ENCODE measurements at places on chromosomes 6 and 20.
A peak's percentile ranks its signal among the peaks of the same experiment; 100 is the strongest.

DNA sequence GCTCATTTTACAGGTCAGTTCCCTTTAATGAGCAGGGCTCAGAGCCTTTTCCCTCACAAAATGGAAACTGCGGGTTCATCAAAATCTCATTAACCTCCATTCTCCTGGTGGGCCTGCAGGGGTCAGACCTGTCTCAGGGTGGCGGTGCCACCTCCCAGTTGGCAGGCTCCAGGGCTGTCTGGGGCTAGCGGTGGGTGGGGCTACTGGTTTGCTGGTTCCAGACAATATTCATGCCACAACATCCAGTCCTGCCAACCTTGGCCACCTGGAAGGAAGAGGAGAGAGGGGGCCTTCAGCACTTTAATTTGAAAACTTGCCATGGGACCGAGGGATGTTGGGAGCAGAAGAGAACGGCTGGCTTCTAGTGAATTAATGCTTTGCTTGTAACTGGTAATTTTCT is 41.9 kb upstream of the CTNNBL1 start:
- DNase-seq: no peak

DNA sequence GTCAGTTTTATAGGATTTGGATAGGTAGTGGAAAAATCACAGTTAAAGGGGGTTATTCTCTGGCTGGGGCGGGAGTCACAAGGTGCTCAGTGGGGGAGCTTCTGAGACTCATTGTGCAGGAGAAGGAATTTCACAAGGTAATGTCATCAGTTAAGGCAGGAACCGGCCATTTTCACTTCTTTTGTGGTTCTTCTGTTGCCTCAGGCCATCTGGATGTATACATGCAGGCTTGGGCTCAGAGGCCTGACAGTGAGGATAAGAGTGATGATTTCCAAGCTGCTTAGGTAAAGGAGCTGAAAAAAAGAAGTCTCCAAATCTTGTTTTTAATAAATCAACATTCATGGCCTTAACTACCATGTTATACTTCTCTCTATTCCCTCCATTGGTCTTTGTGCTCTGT is 622.9 kb upstream of the ID4 start:
- no peak for DNase-seq

DNA sequence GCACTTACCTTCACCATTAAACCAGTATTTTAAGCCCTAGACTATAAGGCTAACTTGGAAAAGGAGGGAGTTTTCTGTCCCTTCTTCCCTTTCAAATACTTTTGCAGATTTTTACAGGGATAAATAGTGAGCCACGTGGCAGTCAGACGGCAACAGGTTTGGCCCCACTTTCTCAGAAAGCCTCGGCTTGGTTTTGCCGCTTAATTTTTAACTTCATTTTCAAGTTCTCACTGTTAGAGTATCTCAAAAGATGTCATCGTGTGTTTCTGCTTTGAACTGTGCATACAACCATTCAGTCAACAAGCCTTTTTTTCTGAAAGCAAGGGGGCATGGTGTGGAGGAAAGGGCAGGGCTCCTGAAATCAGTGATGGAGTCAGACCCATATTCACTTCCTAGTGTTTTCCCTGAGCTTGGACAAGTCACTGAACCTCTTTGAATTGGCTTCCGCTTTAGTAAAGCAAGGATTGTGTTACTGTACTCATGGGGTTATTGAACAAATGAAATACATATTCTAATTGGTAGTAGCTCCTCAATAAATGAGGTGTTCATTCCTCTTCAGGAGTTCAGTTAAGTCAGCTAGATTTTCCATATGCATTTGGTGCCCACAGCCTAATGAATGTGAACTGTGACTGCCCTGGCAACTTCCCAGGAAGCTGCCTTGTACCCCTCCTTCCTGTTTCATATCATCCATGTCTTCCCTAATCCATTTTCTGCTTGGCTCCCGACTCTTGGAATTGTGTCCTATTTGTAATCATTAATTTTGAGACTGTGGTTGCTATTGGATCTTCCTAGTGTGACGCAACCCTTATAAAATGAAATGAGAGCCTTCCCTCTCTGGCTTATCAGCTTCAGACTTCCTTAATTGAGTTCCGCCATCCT is at the start of gene SLC17A2:
Gene SLC17A2 (minus strand): TSS at position 160 of the 879 bp plus-strand sequence. CDS start 4,895 bp downstream, outside the sequence.
- DNase-seq: no peak

- no peak for DNase-seq
Observed at GRCh38 chr20:51014797-51015722, 7.8 kb downstream of the KCNG1 start.

DNA sequence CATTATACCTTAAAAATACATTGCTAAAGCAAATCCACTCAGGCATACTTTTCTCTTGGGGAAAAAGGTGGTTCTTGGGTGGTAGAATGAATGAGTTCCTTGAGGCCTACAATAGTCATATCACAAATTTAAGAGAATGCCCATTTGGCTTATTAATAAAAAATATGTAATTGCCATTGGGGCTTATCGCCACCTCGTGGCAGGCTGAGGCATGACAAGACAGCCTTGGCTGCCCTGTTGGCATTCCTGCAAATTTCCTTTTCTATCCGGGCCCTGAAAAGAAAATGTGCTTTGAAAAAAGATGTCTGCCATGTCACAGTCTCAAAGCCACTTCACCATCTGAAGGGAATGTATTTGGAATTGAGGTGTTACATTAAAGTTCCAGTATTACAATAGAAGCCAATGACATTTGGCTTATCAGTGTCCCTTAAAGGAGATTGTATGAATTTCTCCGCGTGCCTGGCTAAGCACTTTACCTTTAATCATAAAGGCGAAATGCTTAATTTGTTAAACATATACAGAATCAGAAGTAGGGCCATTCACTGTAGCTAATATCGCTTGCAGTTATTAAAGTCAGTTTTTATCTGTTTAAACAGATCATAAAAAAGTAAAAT is 188.3 kb upstream of the ZFP64 start:
- DNase-seq: peak; percentile 67

DNA sequence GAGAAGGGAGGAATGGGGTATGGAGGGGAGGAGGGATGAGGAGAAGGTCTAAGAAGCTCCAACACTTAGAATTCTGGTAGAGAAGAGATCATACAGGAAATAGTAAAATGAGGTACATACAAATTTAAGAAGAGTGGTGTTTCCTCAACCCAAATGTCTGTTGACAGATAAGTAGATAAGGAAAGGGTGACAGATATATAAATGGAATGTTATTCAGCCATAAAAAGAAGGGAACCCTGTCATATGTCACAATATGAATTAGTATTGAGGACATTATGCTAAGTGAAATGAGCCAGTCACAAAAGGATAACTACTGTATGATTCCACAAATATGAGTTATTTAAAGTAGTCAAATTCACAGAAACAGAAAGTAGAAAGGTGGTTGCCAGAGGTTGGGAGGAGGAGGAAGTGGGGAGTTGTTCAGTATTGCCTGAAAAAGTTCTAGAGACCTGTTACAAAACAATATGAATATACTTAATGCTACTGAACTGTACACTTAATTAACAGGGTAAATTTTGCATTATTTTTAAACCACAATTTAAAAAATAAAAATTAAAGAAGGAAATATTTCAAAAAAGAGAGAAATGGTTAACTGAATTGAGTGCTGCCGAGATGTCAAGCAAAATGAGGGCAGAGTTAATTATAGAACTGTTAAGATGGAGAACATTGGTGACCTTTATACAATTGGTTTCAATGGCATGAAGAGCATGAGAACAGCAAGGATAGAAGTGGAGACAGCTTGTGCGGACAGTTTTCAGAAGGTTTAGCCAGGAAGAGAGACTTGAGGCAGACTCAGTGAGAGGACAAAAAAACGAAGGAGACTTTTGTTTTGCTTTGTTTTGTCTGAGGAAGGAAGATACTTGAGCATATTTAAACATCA is 47.6 kb upstream of the ADGRF4 start:
- DNase-seq: no peak

DNA sequence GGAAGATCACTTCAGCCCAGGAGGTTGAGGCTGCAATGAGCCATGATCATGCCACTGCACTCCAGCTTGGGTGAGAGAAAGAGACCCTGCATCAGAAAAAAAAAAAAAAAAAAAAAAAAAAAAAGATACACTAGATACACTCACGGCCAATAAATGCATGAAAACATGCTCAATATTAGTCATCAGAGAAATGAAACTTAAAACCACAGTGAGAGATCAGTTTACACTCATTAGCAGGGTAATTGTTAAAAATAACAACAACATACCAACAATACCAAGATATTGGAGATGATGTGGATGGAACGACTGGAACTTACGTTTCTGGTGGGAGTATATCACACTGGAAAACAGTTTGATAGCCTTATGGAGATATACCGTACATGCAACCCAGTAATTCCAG is 29.9 kb downstream of the HS3ST5 start:
- DNase-seq: no peak

DNA sequence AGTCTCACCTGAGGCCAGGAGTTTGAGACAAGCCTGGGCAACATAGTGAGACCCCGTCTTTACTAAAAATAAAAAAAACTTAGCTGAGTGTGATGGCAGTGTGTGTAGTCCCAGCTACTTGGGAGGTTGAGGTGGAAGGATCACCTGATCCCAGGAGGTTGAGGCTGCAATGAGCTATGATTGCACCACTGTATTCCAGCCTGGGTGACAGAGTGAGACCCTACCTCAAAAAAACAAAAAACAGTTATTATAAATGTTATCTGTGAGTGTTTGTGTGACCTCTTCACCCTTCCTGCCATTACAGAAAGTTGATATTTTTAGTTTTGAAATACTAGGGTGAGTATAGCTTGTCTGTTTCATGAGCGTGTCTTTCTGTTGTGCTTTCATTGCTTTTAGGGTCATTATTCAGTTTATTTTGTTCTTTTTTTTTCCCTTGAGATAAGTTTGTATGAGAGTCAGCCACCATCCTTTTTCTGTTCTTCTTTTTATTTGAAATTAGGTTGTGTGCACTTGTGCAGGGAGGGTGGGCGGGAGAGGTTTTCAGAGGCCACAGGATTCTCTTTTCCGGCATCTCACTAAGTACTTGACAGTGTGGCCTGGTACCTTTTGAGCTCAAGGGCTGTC is 26.2 kb downstream of the CDYL start:
- DNase-seq: no peak

DNA sequence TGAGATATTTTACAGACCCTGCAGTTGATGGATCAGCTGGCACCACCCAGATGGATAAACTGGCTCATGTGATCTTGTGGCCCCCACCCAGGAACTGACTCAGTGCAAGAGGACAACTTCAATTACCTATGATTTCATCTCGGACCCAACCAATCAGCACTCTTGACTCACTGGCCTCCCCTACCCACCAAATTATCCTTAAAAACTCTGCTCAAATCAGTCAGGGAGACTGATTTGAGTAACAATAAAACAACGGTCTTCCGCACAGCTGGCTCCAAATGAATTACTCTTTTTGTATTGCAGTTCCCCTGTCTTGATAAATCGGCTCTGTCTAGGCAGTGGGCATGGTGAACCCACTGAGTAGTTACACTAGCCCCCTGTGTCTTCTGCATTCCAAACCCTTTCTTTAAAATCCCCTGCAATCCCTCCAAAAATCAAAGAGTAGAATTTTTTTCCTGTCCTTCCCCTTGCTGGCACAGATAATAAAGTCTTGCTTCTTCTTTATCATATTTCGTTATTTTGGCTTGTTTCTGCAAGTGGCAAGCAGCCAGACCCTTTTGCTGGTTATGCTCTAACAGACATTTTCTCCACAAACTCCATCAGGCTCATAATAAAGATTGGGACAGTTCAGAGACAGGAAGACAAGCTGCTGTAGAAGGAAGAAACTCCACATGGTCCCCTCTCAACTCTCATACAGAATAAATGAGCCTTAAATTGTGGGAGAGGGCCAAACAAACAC is 48.3 kb downstream of the OR2B6 start:
- no peak for DNase-seq

GRCh38 chr6:28696682-28697081 is 171.0 kb downstream of the GPX5 start:
- DNase-seq: no peak

GRCh38 chr6:112501705-112502104 is 154.6 kb downstream of the RFPL4B start:
- DNase-seq: no peak

DNA sequence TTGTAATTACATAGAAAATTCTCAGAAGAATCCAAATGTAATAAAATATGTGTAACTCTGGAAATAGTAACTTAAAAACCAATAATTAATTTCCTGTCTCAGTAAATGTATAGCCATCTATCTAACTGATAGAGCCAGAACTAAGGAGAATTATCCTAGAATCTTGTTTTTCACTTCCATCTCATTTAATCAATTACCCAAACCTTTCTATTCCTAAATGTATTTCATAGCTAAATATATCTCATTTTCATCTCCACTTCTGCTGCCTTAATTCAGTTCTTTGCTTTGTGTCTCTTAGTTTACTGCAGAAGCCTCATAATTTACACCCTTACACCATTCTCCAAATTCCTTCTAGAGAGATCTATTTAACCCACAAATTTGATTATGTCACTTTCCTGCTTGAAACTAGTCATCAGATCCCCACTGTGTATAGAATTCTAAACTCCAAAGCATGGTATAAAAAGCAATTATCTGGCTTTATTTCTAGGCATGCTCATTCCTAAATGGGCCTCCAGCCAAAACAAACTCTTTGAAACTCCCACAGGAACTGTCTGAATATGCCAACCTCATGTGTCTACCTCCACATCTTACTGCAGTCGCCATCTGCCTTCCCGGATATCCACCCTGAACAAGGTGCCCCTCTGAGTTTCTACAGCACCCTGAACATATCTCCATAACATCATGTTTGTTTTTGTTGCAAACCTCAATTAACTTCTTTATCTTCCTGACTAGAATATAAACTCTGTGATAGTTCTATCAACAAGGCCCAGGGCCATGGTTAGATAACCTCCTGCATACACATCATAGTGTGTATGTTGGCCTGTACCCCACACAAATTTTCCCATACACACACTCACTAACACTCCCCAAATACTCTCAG is 70.5 kb upstream of the ADTRP start:
- no peak for DNase-seq

- DNase-seq: no peak
Observed at GRCh38 chr6:20699402-20699801, 165.1 kb downstream of the CDKAL1 start.

DNA sequence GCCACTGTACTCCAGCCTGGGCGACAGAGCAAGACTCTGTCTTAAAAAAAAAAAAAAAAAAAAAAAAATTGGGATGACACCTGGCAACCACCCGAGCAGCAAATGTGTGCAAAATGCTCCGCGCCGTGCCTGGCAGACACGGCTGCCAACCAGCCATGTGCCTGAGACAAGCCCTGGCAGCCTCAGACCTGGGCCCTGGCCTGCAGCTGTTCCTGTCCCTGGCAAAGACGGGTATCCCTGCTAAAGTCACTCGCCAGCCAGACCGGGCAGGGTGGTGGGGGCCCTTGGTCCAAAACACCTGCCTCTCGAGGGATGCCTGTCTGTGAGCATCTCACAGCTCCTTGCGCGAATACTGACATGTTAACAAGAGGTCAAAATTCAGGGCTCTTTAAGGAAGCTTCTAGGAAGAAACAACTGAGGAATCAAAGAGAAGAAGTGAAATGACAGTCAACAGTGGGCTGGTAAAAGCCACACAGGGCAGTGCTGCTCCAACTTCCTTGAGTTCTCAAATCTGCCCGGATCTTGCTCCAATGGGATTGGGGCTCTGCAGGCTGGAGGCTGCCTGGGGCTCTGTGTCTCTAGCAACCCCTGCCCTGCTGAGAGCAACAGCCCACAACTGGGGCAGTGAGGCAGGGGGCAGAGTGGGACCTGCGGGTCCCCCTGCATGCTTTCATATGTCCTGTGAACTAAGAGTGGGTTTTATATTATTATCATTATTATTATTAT is 53.4 kb downstream of the SYTL3 start:
- no peak for DNase-seq

All from HS-5 (cell line).